Breast epithelium (tissue), 4 donors: ENCODE measurements at places on chromosomes 2 and 18. TPM values are rescaled to one million over a fixed set of nuclear protein-coding genes. Genes with fewer than 3 reads are reported as not detected.

DNA sequence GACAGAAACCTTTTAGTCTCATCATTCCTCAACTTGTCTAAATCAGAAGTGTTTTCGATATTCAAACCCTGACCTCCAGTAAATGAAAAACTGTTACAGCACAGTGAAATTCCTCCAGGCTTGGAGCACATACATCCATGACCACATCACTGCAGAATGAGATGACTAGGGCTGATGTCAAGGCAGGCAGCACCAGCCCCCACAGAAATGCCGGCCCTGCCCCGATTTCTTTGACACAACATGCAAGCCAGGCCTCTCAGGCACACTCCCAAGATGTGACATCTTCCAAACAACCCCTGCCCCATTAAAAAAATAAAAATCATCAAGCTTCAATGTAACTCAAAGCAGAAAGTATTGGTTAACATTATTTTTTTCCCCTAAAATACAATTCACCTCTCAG, 103.3 kb downstream of the CTAGE1 start:
- no peak for DNase-seq

Gene ZNF804A
- total RNA-seq: 0.29 TPM

Gene ADCYAP1
- total RNA-seq: 1.2 TPM

GRCh38 chr2:207770602-207771404, 1.1 kb upstream of the FZD5 start:
- DNase-seq: no peak

DNA sequence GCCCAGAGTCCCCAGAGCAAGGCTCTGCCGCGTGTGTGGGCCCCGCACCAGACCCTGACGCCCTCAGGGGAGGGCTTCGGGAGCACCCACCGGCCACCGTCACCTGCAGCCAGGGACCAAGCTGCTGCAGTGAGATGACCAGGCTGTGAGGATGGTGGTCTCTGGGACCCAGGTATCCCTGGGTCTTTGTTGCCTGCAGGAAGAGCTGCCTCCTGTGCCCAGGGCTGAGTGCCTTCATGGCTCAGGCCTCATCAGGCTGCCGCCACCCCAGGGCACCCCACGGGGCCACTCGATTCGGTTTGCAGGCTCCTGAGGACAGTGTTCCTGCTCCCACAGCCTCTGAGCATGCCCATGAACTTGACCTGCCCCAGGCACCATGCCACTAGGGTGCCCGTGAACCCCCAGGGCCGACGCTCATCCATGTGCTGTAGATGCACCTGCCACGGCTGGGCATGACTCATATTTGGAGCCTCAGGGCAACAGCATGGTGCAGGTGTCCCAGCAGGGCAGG, 109.8 kb downstream of the FAM210A start:
- DNase-seq: no peak

Gene ALLC
- 0.16 TPM for total RNA-seq

DNA sequence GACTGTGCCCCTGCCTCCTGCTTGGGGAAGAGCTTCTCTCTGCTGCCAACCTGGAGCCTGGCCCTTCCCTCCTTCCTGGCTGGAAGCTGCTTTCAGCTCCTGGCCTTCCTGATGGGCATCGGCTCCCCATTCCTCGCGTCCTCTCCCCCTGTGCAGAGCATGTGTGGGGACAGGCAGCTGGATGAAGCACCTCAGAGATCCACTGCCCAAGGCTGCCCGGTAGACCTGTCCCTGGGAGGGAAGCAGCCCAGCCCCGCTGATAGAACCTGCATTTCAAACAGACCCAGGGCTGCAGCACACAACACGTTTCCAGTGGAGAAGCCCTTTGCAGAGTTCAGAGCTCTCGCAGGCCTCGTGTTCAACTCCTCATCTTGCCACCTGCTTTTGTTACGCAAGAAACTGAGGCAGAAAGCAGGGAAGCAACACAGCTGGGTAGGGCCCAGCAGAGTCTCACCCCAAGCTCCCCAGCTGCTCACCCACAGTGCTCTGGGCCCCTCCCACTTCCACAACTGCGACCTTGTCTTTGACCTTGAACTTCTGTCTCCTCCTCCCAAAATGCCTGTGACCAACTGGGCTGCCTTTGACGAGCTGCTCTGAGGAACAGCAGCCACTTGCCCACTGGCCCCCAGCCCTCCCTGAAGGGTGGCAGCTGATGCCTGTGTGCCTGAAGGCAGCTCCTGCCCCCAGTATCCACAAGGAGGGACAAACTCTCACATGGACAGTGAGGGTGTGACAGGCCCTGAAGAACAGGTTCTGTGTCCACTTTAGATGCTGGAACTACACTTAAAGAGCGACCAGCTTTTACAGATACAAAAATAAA, 65.5 kb downstream of the PARD6G start:
- no peak for DNase-seq

DNA sequence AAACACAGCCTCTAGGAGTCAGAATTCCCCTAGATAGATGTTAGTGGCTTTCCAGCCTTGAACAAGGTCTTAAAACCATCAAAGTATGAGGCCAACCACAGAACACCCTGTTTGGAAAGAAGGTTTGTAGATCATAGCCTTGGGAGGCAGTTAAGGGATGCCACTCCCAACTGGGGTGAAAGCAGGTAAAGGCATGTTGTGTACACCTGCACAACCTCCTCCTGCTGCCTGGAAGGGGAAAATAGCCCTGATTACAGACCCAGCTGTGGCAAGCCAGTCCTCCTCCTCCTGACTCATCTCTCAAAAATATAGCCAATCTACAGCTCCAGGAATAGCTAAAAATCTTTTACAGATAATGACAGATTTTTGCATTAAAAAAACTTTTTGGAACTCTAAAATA, 108.1 kb downstream of the RBM43 start:
- DNase-seq: no peak

Gene LOXL3
- 7.8 TPM for total RNA-seq

- DNase-seq: no peak
These were observed 108.0 kb downstream of the LRRC30 start for GRCh38 chr18:7338846-7339245.

- no peak for DNase-seq
These were observed 57.3 kb downstream of the NTSR2 start for GRCh38 chr2:11612553-11613215.

GRCh38 chr2:133213651-133214050, 354.6 kb downstream of the NCKAP5 start:
- no peak for DNase-seq

DNA sequence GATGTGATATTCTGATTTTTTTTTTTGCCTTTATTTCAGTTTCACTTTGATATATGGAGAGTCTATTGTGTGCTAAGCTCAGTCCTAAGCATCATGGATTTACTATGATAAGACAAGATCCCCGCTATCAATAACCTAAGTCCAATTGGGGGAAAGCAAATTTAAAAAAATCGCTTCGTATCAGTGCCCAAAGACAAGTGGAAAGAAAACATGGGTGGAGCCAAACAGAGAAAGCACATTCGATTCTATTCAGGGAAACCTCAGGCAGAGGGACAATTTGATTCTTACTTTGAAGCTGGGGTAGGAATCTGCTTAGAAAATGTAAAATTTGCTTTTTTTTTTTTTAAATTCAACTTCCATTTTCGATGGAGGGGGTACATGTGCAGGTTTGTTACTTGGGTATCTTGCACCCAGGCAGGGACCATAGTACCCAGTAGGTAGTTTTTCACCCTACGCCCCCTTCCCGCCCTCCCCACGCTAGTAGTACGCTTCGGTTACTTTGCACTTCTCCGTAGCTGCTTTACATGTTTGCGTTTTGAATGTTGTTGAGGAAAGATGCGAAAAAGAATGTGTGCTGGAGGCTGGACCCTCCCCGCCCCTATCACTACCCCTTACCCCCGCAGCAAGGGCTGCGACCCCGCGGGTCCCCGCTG, 12.4 kb downstream of the KIF5C start:
- no peak for DNase-seq

GRCh38 chr2:85802354-85803103, 48.7 kb downstream of the ATOH8 start:
- no peak for DNase-seq

DNA sequence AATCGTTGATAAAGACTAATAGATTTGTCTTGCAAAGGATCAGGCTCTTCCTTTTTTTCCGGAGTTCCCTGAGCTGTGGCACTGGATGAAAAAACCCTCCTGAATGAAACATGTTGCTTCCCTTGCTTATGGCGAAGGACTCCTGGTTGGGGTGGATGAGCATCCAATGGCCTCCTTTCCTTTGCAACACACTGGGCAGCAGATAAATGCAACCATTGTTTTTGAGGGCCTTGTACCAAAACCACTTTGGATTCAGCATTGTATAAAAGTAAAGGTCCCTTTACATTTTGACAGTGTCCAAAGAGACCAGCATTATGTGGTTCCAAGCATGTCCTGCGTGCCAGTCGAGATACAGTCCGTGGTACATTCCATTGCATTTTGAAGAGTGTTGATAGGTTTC, 44.7 kb downstream of the FAM210A start:
- no peak for DNase-seq

GRCh38 chr18:59382383-59382782, 23.3 kb upstream of the LMAN1 start:
- DNase-seq: no peak

- no peak for DNase-seq
These were observed 15.3 kb downstream of the CYTIP start for GRCh38 chr2:157428500-157429175.

DNA sequence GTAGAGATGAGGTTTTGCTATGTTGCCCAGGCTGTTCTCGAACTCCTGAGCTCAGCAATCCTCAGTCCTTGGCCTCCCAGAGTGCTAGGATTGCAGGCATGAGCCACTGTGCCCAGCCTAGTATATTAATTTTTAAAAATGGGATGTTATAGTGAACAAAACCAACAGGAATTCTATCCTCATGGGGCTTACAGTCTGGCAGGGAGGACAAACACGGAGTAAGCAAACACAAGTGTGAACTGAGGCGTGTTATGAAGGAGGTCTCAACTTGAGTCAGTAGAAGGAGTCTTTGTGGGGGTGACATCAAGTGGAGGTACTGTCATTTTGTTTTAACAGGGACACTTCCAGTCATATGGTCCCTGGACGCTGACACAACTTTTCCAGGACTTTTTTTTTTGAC, 33.1 kb downstream of the EMILIN2 start:
- DNase-seq: no peak

- DNase-seq: no peak
These were observed 254.0 kb upstream of the SLC14A2 start for GRCh38 chr18:45361125-45361851.

DNA sequence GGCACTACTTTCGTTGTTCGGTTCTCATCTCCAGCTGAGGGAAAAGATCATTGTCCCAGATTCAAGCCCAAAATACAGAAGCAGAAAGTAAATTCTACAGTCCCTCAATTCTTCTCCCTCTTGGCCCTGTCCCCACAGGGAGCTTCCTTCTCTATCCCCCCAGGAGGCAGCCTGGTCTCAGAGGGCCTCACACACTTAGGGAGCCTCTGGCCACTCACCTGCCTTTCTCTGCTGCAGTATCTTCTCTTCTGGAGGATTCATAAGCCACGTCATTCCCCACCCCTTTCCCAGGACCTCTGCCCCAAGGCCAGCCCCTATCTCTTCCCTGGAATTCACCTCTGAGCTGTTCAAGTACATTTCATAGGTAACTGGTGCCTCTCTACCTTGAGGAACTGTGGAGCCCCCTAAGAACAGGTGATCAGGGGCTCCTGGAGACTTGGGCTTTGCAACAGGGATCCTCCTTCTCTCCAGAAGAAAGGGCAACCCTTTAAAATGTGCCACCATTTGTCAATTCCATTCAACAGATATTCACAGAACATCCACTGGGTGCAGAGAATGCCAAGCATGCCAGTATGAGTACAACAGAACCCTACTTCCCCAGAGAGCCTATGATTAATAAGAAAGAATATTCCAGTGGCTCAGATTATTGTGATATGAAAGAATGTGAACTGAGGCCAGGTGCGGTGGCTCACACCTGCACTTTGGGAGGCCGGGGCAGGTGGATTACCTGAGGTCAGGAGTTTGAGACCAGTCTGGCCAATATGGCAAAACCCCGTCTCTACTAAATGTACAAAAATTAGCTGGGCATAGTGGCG, 72.9 kb downstream of the CIB4 start:
- DNase-seq: no peak

GRCh38 chr2:231667496-231667895, 40.8 kb upstream of the PTMA start:
- no peak for DNase-seq

GRCh38 chr2:239073270-239073669, 225.4 kb downstream of the TWIST2 start:
- DNase-seq: no peak

- no peak for DNase-seq
These were observed 123.6 kb upstream of the CDCA7 start for GRCh38 chr2:173231042-173231441.

DNA sequence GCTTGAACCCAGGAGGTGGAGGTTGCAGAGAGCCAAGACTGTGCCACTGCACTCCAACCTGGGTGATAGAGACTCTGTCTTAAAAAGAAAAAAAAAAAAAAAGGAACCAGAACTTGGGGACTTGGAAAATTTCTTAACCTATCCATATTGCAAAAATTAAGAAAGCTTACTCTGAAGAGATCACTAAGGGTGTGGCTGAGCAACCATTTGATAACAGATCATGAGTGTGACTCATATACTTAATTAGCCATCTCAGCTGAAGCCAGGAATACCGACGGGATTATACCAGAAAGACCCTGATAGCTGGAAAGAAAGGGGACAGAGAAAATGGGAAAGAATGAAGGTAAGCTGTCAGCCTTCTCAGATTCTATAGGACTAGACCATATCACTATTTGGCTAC, 7.1 kb upstream of the ADD2 start:
- DNase-seq: no peak

Gene SCG2
- total RNA-seq: 0.66 TPM

DNA sequence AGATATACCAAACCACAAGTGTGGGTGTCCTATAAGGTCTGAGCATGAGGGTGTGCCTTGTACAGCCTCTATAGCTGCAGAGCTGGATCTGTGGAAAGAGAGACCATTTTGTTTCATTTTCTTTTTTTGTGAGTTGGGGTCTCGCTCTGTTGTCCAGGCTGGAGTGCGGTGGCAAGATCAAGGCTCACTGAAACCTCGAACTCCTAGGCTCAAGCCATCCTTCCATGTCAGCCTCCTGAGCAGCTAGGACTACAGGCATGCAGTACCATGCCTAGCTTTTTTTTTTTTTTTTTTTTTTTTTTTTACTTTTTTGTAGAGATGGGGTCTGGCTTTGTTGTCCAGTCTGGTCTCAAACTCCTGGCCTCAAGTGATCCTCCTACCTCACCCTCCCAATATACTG, 10.7 kb downstream of the KIF3C start:
- no peak for DNase-seq

DNA sequence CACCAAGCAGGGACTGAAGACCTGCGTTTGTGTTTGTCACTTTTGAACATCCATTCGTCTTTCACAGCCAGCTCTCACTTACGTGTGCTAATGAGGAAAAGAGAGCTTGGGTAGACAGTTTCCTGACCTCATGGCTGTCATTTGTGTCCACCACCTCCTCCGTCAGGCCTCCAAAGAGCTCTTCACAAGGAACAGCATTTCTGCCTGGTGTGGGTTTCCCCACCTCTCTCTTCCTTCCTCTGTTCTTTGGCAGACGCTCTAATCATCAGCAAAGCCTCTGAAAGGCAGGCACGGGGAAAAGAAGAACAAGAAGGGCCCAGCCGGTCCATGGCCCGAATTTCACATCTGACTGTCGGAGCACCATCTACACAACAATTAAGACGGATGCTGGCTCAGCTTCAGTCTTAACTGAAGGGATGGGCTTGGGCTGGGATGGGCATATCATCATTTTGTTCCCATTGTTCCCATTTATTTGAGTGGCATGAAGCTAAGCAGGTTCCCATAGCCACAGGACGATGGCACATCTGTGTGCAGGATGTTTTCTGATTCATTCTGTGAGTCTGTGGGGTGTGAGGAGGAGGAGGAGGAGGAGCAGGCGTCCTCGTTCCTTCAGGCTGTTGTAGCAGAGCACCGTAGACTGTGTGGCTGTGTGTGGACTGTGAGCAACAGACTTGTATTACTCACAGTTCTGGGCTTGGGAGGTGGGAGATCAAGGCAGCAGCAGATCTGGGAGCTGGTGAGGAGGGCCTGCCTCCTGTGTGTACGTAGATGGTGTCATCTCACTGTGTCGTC, 66.4 kb downstream of the TSHZ1 start:
- no peak for DNase-seq
